ENCODE measurements at places on chromosomes 12 and 14.

DNA sequence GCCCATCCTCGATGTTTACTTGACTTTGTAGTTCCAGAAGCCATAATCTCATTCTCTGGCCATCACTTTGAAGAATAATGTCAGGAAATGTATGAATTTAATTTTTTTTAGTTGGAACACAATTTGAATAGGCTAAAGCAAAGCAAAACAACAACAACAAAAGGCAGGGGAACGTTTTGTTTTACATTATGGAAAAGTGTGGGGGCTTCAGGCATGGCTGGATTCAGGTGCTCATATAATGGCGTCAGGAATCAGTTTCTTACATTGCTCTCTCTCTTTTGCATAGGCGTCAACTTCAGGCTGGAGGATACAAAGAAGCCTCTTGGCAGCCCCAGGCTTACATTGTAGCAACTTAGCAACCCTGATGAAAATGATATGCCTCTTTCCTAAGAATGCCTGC lies 13.1 kb upstream of the RPH3A start:
- DNase-seq: no peak

DNA sequence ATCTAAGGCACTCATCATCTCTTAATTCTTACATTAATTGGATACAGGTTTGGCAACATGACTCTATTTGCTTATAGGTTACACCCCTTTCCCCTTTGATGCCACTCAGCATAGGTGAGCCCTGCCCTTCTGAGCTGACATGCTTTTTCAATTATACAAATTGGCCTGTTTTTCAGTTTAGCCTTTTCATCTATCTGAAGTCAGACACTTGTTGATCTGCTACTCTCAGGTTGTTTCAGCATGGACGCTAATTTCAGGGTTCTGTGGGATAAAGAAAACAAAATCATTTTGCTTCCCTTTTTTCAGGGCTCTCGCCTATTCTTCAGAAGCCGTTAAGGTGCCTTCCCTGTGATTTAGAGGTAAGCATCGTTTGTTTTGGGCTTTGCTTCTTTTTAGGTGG lies 55.3 kb downstream of the DACT1 start:
- no peak for DNase-seq

DNA sequence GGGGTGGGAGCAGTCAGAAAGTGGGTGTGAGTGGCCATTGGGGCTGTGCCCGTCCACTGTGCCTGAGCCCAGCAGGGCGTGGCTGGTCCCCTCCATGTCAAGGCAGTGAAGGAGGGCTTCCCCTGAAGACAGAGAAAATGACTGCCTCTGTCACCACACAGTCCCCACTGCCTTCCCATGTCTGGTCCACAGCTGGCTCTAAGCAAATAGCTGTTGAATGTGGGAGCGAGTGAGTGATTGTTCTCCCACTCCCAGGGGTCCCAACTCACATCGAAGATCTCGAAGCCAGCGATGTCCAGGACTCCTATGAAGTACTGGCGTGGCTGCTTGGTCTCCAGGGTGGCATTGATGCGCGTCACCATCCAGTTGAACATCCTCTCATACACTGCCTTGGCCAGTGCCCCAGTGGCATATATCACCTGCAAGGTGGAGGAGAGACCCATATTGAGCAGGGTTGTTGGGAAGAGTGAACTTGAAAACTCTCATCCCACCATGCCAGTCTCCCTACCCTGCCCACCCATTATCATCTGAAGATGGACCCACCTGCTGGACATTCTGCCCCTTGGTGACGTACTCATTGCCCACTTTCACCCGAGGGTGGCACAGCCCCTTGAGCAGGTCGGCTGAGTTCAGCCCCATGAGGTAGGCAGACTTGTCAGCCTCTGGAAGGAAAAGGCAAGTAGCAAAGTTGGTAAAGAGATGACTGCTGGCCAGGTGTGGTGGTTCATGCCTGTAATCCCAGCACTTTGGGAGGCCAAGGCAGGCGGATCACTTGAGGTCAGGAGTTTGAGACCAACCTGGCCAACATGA lies 6.6 kb downstream of the MYH7 start:
- no peak for DNase-seq

DNA sequence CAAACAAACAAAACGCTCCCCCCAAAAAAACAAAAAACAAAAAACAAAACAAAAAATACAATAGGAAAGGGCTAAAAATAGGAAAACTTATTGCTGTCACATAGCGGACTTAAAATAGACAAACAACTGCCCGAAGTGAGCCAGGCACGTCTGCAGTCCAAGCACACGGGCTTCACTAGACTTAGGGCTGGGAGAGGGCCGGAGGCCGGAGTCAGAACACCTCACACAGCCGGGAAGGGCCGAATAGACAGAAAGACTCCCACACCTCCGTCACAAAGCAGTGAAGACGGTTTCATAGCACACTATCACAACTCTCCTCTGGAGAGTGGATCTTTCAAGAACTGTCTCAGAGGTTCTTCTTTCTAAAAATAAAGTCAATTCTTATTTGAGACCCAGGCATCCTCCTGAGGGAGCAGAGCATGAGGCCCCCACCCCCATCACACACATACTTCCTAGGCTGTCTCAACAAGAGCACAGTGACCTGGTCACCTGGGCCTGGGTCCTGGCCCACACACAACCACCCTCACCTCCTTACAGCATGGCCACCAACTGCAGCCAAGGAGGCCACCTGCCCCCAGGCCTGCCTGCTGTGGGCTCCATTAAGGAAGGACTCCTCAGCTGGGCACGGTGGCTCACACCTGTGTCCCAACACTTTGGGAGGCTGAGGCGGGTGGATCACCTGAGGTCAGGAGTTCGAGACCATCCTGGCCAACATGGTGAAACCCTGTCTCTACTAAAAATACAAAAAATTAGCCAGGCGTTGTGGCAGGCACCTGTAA lies 6.7 kb downstream of the BAG5 start:
- no peak for DNase-seq

GRCh38 chr14:103286460-103286859 lies 47.6 kb upstream of the EIF5 start:
- no peak for DNase-seq

GRCh38 chr12:124440031-124440626 lies 127.3 kb downstream of the NCOR2 start:
- DNase-seq: no peak
